ENCODE measurements at places on chromosomes 5 and 9.

DNA sequence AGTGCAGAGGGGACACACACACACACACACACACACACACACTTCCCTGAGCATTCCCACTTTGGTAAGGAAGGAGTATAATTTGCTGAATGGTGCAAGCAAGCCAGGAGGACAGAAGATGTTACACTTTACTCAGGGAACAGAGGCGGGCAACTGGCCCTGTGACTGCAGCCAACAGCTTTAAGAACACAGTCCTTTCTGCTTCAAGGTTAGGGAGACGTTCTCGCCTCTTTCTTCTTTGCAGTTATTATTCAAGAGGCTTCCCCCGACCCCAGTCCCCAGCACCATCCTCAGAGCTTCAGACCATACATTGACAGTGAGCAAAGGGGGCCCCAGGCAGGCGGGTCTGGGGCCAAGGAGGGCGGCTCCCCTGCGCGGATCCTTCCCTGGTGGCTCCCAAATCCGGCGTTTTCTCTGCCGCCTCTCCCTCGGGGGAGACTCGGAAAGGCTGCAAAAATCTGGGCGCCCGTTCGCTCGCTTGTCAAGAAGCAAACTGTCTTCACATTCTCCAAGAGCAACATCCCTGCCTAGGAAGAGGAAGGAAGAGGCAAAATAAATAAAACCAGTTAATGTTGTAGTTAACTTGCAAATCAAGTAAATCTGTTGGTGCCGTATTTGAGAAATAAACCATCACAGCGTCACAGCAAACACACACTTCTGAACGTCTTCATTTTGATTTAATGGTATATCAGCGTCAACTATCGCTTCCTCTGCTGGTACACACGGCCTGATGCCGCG lies 3.8 kb upstream of the LHX2 start:
- no peak for DNase-seq

DNA sequence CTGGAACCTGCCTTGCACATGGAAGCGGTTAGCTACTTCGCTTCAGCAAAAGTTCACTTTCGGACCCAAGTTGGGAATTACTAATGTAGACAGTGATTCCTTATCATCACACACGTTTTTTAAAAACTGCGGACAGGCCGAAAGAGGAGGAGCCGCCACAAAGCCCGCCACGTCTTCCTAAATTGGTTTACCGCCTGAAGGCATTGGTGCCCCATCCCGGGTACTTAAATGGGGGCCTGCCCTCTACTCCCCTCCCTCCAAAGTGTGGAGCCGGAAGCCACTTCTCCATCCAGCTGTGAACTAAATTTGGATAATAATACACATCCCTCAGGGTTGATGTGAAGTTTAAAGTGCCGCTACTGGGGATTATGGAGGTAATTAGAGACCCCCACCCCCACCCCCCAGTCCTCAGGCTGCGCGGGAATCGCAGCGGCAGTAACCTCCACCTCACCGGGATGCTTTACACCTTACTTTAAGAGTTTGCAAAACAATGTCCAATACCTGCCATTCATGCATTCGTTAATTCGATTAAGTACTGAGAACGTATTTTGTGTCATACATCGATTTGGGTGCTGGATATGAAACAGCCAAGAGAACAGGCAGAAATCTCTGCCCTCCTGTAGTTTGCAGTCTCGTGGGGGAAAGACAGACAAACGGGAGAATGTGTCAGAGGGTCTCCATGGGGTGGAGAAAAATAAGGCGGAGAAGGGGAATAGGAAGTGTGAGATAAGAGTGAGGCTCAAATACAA lies 937 bp upstream of the MACROH2A1 start:
- no peak for DNase-seq

DNA sequence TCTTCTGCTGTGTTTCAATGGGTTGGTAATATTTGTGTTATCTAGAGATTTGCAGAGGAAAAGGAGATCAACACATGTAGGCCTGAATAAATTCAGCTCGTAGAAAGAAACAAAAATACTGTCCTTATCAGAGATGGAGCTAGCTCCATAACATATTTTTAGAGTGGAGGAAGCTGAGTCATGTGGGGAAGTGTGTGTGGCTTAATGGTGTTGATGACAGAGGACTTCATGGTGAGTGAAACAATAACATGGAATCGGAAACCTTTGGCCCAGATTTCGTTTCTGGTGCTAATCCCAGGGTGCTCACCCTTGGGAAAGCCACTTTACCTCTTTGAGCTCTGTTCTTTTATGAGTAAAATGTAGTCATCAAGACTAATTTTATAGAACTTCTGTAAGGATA lies 825.0 kb downstream of the TLR4 start:
- peak; percentile 58 for DNase-seq

DNA sequence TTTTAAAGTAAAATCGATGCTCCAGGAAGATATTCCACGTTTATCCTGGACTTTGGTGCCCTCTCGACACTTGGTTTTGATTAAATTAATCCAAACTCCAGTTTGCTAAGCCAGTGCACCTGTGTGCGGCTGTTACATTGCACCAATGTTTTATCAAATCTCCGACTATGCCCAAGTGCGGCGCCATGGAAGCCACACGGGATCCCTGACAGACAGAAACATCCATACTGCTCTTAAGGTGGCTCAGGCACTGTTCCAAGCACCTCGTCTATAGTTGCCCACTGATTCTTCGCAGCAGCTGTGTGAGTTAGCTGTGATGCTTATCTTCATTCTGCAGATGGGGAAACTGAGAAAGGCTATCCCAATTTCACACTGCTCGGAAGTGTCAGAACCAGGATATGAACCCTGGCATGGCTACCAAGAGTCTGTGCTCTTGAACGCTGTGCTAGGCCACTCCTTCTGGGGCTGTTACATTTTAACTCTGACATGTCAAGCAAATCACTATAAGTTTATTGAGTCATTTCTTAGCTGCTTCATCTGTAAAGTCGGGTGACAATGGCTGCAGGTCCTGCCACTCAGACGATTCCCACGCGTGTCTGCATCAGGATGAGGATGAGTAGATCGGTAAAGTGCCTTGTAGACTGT lies 113.0 kb downstream of the ADAMTS2 start:
- DNase-seq, result no peak

- DNase-seq, result no peak
These were observed 46.6 kb downstream of the NR6A1 start for GRCh38 chr9:124724415-124725067.

DNA sequence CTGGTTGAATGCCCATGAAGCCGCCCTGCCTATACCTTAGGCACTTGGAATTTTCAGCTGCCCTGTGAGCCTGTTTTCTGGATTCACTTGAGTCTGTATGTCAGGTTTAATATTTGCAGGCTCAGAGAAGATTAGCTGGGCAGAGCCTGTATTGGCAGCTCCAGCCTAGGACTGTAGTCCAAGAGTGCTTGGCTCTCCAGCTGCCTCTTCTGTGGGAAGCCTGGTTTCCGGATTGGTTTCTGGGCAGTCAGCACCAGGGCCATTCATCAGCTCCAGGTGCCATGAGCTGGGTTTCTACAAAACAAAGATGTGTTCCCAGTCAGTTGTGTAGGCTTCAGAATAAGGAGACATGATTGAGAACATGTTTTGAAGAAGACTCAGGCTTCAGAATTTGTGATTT lies 90.1 kb downstream of the ARHGAP26 start:
- no peak for DNase-seq

All from cardiac fibroblast (primary cell).